Renal cortical epithelial cell (primary cell): ENCODE measurements at places on chromosomes 1 and 21.

DNA sequence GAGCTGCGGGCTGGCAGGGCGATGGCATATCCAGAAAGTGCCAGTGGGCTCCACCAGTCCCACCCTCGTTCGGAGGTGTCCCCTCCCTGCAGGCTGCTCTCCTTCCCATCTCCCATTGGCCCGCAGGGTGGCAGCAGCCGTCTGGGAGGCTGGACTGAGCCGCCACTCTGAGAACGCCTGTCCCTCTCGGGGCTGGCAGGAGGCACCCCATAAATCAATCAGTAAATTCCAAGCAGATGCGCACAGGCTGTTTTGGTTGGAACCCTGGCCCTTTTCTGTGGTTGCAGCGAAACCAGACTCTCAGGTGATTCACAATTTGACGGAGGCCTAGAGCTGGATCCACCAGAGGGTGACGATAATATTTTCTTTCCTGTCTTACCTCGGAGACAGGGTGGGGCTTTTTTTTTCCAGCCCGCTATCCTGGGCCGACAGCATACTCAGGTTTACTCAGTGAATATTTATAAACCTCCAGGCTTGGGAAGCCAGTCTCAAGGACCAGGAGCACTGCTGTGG is 99.7 kb downstream of the GLIS1 start:
- DNase-seq = peak; percentile 25

- no peak for DNase-seq
Observed at GRCh38 chr1:170685166-170685565, 21.2 kb downstream of the PRRX1 start.

- no peak for DNase-seq
Observed at GRCh38 chr1:30768830-30769718, 11.5 kb upstream of the LAPTM5 start.

- DNase-seq = no peak
Observed at GRCh38 chr1:6498576-6499111, 7.2 kb upstream of the PLEKHG5 start.

DNA sequence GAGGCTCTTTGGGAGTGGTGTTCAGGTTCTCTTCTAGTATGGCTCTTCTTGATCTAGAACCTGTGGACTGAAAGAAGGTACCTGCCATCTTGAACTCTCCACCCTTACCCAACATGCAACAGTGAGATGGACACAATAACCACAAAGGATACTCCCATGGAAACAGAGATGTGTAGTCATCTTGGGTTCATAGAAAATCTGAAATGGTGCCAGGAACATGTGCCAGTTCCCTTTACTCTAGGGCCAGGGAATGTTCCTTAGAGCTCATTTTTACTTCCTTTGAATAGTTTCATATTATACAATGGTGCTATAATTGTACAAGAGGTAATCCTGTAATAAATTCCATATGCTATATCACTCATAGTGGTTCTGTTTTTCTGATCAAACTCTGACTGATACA is 13.2 kb upstream of the SCYL3 start:
- DNase-seq = no peak
